ENCODE measurements at places on chromosomes 3 and 15. TPM values are rescaled to one million over a fixed set of nuclear protein-coding genes. Genes with fewer than 3 reads are reported as not detected.

GRCh38 chr15:26877831-26878230 lies 11.0 kb downstream of the GABRA5 start:
- no peak for DNase-seq

GRCh38 chr3:55286693-55287092 lies 200.4 kb downstream of the WNT5A start:
- DNase-seq: no peak

GRCh38 chr3:143627336-143627735 lies 220.9 kb downstream of the SLC9A9 start:
- DNase-seq: no peak

- DNase-seq: no peak
These were observed 107.7 kb downstream of the CHCHD4 start for GRCh38 chr3:14016900-14017475.

DNA sequence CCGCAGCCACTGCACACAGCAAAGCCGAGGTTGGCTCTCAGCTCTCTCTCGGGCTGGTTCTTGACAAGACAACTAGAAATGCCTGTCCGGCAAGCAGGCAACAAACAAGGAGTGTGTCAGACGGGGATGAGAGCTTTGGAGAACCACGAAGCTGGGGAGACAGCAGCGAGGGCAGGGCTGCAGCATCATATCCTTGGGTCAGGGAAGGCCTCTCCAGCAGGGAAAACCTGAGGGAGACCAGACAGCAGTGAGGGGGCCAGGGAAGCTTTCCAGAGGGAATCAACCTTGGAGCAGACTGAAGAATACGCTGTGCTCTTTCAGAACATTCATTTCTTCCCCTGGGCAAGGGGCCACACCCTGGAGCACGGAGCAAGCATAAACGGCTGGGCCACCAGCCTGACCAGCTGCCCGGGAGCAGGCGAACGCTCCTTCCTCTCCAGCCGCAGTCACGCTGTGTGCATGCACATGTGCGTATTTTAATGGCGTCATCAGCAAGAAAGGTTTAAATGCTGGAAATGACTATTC lies 58.7 kb downstream of the CHSY1 start:
- peak; percentile 49 for DNase-seq

DNA sequence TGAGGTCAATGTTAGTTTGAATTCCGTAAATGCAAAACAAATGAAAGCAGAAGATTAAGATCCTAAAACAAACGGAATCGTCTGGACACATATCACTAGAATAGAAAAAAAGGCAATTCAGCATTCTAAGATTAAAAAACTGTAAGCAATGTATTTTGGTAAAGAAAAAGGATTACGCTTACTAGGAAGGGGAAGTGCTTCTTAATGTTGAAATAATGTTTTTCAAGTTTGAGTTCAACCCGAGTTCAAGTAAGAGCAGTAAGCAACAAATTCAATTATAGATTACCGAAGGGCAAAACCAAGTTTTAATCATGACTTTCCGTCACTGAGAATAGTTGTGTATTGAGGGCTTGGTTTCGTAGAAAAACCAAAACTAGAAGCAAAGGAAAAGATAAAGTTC lies 637 bp downstream of the CIP2A start:
- no peak for DNase-seq

GRCh38 chr3:78430741-78431140 lies 1337.1 kb downstream of the ROBO1 start:
- DNase-seq: no peak

DNA sequence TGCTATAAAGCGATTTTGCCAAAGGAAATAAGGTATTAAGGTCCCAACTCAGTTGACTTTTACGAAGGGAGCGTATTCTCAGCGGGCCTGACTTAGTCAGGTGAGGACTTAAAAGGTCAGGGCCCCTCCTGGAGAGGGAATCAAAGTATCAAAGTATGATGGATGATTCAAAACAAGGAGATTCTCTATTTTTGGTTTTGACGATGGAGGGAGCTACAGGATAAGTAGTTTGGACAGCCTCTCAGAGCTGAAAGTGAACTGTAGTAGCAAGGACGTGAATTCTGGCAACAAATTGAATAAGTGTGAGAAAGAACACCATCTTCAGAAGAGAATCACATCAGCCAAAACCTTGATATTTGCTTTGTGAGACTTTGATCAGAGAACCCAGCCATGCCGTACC lies 1186.5 kb downstream of the SI start:
- no peak for DNase-seq

DNA sequence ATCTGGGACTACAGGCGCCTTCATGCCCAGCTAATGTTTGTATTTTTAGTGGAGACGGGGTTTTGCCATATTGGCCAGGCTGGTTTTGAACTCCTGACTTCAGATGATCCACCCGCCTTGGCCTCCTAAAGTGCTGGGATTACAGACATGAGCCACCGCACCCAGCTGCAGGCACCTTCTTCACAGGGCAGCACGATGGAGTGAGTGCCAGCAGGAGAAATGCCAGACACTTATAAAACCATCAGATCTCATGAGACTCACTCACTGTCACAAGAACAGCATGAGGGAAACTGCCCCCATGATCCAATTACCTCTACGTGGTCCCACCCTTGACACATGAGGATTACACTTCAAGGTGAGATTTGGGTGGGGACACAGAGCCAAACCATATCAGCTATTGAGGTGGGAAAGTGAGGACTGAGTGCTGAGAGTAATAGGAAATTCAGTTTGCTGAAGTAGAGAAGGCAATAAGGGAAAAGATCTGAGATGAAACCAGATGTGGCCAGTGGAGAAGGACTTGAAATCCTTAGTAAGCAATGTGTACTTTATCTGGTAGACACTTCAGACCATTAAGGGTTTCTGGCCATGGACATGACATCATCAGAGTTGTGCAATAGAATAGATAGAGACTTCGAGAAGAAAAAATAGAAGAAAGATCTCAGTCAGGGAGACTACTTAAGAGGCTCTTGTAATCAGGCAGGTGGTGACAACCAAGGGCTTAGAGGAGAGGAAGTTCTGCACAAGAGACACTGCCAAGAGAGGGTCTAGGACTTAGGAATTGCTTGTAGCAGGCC lies 18.1 kb upstream of the ATP13A5 start:
- DNase-seq: no peak

GRCh38 chr3:17258823-17259436 lies 374.2 kb downstream of the PLCL2 start:
- peak; percentile 70 for DNase-seq

DNA sequence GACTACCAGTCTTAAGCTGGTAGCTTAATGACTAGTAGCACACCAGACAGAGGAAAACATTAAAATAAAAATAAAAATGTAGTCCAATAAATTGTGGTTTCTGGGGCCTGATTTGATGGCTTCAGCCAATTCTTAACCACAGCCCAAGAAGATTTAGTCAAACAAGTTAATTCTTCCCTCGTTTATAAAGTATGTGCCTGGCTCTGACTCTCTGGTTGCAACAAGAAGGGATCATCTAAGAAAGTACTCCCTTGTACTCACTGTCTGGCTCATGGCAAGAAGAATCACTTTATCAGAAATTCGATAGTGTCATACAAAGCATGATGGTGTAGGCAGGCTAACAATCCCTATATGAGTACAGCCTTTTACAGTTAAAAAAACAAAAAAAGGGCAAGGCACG lies 141.9 kb downstream of the P3H2 start:
- no peak for DNase-seq

DNA sequence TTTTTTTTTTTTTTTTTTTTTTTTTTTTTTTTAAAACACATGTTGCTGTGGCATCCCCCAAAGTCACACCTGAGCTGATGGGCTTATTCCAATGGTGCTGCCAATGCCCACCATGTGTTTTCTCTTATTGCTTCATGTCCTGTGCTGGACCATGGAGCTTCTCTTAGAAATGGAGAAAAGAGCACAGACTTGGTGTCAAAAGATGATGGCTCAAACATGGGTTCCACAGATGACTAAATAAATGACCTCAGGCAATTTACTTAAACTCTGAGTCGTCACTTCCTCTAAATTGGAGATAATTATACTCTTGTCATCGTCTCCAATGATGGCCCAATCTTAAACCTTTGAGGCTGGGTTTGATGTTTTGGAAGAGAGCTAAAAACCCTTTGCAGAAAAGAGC lies 28.1 kb downstream of the CHST2 start:
- DNase-seq: no peak

GRCh38 chr3:14758297-14758696 lies 60.5 kb upstream of the FGD5 start:
- DNase-seq: no peak

- DNase-seq: no peak
These were observed 16.1 kb downstream of the MAP6D1 start for GRCh38 chr3:183809270-183809669.

DNA sequence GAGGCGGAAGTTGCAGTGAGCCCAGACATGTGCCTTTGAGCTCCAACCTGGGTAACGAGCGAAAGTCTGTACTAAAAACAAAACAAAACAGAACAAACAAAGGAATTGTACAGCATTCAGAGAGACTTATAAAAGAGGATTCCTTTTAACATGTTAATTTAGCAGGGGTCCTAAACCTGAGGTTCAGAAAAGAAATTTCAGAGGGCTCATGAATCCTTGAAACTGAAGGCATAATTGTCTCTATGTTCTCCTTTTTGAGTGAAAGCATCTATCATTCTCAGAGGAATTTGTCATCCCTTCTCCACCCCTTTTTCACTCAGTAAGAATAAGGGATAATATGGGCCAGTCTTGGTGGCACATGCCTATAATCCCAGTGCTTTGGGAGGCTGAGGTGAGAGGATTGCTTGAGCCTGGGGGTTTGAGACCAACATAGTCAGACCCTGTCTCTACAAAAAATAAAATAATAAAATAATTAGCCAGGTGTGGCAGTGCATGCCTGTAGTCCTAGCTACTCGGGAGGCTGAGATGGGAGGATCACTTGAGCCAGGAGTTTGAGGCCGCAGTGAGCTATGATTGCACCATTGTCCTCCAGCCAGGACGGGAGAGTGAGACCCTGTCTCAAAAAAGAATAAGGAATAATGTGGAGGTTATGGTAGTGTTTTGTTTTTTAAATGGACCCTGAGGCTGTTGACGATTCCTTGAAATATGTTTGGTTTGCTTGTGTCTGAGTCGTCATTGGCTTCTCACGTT lies 309.1 kb upstream of the C2CD4B start:
- DNase-seq: no peak

- DNase-seq: peak; percentile 93
These were observed 94.4 kb downstream of the SLCO3A1 start for GRCh38 chr15:91947683-91948608.

The MGLL gene
- total RNA-seq: not detected

The ISLR2 gene
- not detected for total RNA-seq

The ZNF197 gene
- total RNA-seq: 14.3 TPM

The MEX3B gene
- total RNA-seq: not detected

The ARL6IP5 gene
- 75.9 TPM for total RNA-seq

All from G401 (cell line).